Forelimb muscle (tissue), 1 donor: ENCODE measurements at places on chromosomes 3 and 15.

GRCh38 chr3:48623851-48624547 lies 2.4 kb upstream of the TMEM89 start:
- no peak for DNase-seq

DNA sequence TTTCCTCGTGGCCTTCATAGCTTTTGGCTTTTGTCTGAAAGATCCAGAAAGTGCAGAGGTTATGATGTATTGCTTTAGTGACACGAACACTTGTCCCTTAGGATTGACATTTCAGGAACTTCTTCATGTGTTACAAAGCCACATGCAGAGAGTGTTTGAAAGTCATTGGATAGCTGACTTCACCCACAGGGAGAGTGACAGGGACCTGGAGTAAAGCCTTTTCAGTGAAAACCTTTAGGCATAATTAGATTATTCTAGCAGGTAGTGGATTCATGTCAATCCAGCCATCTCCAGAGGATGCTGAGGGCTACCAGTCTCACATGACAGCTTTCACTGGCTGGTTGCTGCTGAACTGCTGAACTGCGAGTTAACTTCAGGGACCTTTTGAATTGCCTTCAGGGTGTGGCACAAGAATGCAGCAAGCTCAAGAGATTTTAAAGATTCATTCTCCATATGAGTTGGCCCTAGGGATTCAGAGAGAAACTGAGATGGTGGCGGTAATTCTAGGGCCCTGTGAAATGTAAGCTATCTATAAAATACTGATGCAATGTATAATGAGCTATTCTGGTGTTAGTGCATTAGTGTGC lies 267.0 kb upstream of the GOLIM4 start:
- no peak for DNase-seq

DNA sequence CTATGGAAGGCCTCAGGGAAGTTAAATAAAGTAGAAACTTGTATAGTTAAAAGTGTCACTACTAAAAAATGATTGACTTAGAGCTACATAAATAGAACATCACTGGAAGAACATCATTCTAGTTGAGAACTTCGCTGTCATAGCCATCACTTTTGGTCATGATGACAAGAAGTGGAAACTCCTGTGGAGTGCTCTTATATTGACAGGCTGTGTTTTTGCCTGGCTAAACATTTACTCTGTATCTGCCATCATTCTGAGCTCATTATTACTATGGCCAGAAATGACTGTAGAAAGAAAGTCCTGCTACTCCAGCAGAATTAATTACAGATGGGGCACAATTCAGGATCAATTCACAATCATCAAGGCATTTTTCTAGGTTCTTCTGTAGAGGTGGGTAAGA lies 165.1 kb upstream of the GOLIM4 start:
- DNase-seq, result no peak

DNA sequence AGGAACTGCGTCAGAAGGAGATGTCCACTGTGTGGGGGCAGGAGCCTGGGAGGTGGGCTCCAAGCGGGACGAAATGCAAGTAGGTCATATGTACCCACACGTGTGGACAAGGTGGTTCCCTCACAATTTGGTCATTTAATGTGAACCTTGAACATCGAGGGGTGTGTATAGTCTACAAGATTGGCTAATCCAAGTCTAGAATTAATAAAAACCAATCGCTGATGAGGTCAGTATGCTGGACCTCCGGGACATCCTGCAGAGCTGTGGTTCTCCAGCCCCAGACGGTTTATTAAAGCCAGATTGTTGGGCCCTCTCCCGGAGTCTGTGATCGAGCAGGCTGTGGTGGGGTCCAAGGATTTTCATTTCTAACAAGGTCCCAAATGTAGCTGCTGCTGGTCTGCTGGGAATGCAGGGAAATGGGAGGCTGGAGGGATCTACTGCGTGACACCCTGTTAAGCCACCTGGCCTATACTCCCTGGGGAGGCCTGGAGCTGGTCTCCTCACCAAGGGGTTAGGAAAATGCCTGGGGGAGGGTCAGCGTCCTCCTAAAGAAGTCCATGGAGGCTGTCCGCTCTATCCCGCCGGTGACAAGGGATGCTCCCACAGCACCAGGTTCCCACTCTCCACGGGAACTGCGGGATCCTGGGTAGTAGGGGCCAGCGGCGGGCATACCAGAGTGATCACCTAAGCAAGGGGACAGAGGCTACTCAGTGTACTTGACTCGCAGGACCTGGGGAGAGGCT lies 25.1 kb downstream of the PCSK6 start:
- DNase-seq, result no peak

- DNase-seq, result no peak
Measured at GRCh38 chr3:112097378-112097777, 11.2 kb downstream of the C3orf52 start.
